CD4-positive, alpha-beta T cell treated with Interferon gamma for 1 hour (primary cell): ENCODE measurements at places on chromosomes 11 and 22.

- peak; percentile 63 for DNase-seq
Measured at GRCh38 chr11:111379602-111380136, 594 bp upstream of the POU2AF1 start.

GRCh38 chr11:7904917-7905316 is 26.2 kb downstream of the OR10A6 start:
- DNase-seq = no peak

DNA sequence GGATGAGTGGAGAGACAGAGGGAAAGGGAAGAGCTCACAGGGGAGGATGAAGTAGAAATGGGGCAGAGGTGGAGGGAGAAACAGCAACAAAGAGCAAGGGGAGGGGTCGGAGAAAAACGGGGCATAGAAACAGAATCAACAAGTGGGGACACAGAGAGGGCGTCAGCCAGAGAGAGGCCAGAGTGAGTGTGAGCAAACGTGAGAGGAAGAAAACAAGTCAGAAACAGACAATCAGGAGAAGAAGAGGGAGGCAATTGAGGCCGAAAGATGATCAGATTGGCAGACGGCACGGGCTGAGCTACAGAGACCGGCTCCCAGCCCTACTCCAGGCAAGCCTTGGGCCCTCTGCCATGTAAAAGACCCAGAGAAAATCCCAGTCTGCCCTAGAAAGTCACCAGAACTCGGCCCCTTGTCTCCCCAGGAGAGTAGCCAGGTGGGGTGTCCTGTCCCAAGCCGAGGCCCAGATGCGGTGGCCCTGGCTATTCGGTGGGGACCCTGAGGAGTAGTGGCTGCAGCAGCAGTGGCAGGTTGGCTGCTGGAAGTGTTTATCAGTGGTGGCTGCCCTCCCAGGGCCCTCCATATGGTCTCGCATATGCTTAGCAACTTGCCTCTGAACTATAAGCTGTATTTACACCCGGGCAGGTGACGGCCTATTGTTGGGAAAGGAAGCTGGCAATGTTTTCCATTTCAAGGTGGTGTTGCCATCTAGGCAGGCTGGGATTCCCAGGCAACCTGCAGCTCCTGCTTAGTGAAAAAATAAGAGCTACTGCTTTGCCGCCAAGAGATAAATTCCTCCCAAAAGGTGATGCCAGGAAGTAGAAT is 14.8 kb upstream of the TSPAN18 start:
- no peak for DNase-seq

DNA sequence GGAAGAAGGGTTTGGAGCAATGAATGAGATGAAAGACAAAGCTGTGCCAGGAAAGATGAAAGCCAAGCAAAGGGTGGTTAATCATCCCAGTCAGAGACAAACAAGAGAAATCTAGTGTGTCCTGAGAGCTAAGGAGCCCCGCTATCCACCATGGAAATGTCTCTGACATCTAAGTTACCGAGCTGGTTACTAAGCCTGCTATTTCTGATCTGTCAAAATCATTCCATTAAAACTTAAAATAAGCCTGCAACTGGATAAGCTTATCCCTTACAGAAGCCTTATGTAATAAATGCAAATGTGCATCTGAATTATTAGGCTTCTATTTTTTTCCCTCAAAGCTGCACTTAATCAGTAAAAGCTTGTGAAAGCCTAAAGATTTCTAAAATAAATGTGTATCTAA is 22.1 kb upstream of the SESN3 start:
- DNase-seq = no peak

GRCh38 chr11:23778971-23779370 is 717.9 kb upstream of the LUZP2 start:
- DNase-seq = no peak

DNA sequence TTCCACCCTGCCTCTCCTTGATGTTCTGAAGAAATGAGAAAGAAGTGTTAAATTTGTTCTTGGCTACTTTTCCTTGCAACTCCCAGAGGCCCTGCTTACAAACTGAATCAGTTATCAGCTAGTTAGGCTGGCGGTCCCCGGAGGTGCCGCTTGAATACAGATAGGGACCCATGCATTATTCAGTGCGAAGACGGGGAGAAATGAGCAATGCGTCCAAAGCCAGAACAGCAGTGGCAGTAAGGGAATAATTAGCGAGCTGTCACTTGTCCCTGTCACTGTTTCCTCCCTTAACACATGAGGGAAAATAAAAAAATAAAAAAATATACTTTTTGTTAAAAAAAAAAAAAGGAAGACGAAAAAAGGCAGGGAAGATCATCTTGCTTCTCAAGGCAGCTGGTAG is 528.1 kb downstream of the MN1 start:
- DNase-seq = no peak

DNA sequence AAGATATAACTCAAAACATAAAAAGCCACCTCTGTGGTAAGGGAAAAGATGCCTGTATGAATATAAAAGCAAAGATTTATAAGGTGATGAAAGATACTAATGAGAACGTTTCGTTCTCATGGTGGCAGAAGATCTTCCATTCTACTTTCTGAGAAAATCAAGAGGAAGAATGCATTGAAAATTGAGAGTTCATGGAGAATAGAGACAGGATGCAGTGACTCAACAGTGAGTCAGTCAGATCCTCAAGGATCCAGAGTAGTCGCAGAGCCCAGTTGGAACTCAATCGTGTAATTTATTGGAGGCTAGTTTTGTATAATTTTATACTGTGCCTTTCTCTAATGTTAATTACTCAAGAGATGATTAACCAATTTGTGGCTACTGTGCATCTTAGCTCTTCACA is 73.3 kb downstream of the ENTHD1 start:
- DNase-seq = no peak

- no peak for DNase-seq
Measured at GRCh38 chr22:31173386-31174145, 13.6 kb downstream of the RNF185 start.

GRCh38 chr11:5153574-5154431 is 754 bp downstream of the OR52A1 start:
- DNase-seq = no peak
